ENCODE measurements at places on chromosomes 1 and 21.

DNA sequence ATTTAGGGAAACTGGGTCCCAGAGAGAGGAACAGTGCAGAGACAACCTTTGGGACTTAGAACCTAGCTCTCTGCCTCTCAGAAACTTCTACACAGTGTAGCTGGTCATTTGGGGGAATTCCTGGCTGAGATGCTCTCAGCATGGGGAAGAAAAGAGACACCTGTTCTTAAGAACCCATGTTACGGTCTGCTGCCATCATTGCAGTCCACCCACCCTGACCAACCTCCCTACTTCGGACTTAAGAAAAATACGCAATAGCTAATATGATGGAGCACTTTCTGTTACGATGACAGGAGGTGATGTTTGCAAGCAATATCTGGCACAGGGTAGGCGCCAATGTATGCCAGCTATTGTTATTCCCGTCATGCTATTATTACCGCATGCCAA lies 177.9 kb downstream of the IGSF21 start:
- DNase-seq: no peak

DNA sequence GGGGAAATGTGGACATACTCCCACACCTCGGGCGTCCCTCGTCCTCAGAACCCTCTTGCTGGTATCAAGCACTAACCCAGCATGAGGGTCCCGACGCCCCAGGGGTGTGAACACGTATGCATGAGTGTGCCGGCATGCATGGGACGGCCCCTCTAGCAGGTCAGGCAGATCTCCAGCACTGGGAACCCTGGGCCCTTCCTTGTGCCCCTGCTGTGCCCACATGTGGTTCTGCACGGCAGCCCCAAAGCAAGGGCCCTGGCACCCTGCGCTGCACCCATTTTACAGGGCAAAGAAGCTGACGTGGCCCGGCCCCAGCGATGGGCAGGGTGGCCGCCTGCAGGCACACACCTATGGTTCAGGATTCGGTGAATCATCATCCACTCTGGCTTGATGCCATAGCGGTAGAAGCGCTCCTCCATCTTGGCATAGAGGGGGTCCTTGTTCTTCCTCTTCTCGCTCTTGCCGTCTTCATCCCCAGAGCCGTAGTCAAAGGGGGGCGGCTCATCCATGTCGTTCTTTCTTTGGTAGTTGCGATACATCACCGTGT lies 34.2 kb downstream of the CHD5 start:
- no peak for DNase-seq

DNA sequence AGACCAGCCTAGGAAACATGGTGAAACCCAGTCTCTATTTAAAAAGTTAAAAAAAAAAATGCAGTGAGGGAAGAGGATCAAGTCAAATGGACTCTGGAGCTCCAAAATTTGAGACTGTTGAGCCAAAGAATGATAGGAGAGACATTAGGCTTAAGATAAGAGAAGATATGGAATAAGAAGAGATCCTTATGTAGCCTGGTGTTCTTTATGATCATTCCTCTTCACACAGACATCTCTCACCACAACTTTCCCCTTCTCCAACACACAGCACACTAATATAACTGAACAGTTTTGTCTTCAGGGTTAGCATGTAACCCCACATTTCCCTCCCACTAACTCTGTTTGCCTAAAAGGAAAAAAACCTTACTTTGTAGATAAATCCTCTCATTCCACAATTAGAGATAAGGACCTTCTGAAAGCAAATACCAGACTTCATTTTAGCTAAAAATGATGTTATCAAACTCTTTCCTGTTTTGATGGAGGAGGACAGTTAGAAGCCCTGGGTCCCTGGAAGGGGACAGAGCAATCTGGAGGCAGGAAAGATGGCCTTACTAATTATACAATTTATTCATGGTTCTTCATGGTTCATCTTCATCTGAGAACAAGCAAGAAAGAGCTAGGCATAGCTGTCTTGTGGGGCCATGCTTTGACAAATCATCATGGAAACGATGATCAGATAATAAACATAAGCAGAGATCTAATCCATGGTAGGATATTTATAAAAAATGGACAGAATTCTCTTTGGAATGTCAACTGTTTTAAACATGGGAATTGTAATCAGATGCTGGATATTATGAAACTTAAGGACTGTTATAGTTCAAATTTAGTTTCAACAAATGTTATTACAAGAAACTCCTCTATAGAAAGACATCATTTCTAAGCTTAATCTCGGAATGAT lies 96.7 kb upstream of the S1PR1 start:
- DNase-seq: no peak

DNA sequence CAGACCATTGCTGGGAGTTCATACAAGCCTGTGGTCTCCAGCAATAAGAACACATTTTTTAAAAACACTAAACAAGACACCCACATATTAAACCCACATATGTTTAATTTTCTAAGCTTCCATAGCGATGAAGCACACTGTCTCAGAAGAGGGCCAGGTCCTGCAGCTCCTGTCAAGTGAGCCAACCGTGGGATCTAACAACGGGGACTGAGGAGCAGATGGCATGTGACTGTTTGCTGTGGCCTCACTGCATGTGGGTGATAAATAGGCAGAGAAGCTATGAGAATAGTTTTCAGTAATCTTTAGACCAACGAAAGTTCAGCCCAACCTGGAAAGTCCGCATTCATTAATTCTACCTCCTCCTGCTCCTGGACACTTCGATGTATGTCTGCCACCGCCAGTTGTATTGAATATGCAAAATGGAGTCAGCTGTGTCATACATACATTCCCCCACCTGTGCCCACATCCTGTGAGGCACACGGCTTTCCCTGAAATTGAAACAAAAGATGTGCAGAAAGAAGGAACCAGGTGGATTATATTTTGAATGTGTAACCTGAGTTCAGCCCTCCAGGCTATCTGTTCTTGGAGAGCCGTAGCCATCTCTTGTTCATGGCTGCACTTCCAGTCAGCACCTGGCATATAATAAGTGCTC lies 88.2 kb downstream of the MIS18A start:
- DNase-seq: no peak

- no peak for DNase-seq
Observed at GRCh38 chr1:246373828-246374569, 133.1 kb downstream of the SMYD3 start.

DNA sequence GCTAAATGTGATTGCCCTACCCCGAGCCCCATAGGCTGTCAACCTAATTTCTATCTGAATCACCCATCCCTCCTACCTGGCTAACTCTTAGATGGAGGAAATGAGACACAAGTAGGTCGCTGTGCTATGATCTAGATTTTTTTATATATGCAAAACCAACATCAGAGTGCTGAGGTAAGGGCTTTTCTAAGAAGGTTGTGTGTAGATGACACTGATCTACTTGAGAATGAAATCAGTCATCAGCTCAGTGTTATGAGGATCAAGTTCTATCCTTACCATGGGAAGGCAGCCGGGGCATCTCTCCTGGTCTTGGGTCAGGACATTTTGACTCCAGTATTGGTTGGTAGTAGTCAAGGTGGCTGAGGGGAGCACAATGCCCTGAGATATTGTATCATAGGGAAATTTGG lies 23.6 kb downstream of the SLAMF1 start:
- DNase-seq: no peak

DNA sequence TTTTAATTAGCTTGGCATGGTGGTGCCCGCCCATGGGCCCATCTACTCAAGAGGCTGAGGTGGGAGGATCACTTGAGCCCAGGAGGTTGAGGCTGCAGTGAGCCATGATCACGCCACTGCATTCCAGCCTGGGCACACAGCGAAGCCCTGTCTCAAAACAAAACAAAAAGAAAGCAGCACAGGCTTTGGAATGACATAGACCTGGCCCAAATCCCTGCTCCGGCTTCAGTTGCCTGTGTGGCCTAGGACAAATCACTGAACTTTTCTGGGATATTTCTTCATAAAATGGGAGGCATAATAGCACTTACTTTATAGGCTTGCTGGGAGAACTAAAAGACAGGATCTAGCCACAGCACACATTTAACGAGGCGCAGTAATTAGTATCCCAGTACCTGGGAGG lies 2.4 kb downstream of the PEAR1 start:
- no peak for DNase-seq

DNA sequence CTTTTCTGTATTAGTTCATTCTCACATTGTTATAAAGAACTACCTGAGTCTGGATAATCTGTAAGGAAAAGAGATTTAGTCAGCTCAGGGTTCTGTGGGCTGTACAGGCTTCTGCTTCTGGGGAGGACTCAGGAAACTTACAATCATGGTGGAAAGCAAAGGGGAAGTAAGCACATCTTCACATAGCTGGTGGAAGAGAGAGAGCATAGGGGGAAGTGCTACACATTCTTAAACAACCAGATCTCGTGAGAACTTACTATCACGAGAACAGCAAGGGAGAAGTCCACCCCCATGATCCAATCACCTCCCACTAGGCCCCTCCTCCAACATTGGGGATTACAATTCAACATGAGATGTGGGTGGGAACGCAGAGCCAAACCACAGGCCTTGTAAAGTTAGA lies 37.9 kb upstream of the AHCTF1 start:
- no peak for DNase-seq

- no peak for DNase-seq
Observed at GRCh38 chr1:32073299-32074229, 825 bp downstream of the TMEM39B start.

DNA sequence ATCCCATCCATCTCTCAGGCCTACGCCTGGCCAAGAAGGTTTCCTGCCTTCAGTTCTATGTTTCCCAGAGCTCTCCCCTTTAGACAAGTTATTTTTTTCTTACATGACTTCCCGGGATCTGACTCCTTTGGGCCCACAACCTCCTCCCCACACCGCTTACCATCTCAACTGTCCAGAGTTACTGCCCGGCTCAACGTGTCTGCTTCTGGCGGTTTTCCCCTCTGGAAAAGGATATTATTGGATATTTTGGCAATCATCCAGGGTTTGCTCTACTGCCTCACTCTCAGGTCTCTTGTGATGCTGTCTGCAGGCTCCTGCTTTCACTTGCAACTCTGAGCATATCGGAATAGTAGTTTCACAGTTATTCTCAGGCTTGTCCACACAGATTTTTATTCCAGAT lies 318.2 kb upstream of the CAMK1G start:
- DNase-seq: no peak

DNA sequence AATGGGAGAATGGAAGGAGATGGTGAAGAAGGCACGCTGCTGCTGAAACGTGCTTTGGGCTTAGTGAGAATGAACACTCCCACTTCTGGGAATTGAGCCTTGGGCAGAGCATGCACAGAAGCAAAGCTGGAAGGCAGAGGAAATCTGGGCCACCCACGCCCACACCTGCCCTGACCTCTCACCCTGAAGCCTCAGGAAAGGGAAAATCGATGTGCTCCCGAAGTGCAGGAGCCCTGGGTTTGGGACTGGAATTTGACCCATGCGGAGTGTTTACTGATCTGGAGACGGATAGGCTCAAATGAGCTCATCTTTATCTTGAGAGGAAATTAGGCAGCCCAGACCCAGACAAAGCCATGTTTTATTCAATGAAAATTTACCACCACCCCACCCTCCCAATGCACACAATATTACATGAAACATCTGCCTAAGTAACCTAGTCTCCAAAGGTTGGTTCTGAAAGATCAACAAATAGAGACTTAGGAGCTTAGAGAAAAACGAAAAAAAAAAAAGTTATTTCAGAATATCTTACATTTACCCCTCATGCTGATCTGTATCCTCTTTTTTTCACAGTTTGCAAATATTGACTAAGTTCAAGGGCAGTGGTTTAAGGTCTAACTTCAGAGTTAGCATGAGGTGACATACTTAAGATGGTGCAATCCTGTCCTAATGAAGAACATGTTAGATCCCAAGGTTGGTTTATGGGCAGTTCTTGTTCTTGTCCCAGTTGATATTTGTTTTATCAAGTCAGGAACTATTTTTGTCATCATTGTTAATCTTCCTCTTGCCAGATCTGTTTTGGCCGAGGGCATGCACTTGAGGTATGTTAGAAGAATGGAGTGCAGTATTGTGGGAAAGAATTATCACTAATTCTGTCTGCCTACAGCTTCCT lies 63.0 kb downstream of the PROX1 start:
- no peak for DNase-seq

DNA sequence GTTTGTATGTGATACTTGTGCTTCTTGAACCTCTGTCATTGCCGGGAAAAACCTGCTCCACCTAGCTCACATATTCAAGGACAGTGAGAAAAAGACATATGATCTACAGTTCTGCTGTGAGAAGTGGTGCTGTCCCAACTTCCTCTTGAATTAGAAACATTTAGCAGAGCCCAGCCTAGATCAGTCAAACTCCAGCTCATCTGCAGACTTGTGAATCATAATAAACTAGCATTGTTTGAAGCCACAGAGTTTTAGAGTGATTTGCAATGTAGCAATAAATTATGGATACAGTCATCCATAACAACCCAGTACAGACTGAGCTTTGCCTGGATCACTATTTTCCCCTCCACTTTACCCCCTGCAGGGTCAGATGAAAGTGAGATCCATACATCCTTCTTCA lies 497.8 kb downstream of the PLA2G4A start:
- DNase-seq: no peak

- no peak for DNase-seq
Observed at GRCh38 chr1:178798232-178798861, 72.5 kb downstream of the ANGPTL1 start.

All from H4 (cell line).